ENCODE measurements at places on chromosomes 16 and 17.

DNA sequence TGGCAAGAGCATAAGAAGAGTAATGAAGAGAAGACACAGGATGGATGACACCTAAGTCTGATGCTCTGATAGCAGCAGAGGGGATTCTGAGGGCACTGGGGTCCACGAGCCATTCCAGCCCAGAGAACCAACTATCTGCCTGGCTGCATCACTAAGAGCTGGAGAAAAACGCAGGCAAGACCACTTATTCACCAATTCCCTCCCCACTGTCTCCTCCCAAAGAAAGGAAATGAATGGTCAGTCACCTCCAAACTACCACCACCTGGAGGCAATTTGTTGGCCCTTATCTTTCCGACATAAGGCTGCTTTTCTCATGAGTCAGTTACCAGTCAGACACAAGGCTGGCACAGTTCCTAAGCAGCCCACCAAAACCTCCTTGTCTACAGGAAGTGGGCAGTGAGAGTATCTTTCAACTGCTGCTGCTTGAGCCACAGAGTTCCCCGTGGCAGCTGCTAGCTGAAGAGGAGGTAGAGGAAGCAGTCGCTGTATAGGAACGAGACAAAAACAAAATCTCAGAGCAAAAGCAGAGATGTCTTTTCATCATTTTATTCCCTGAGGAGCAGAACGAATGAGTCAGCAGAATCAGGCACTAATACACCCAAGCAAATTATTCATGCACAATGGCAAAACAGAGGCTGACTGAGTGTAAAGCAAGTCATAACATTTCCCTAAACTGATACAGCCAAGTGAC lies 111.1 kb downstream of the SMG6 start:
- peak; percentile 73 for DNase-seq

DNA sequence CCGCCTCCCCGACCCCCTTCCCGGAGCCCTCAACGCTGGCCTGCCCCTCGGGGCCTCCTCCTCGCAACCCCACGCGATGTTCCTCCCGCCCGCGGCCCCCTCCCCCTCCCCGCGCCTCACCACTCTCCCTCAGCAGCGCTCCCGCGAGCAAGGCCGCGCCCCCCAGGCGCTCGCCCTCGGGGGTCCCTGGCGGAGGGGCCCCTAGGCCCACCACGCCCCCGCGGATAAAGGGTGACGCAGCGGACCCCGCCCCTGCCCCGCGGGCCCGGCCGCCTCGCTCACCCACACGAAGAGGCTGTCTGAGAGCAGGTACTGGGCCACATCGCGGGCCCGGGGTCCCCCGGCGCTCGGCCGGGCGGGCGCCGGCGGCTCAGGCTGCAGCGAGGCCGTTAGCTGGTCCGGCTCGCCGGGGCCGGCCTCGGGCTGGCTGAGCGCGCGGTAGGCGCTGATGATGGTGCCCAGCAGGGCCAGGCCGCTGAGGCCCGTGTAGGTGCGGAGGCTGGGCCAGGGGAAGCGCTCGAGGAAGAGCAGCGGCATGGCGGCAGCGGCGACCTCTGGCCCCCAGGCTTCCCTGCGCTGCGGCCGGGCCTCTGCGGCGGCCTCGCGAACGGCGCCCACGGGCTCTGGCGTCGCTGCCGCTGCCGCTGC lies 430 bp downstream of the AMFR start:
- no peak for DNase-seq

- DNase-seq = no peak
These were observed 21.8 kb downstream of the SOX9 start for GRCh38 chr17:72142614-72143013.

DNA sequence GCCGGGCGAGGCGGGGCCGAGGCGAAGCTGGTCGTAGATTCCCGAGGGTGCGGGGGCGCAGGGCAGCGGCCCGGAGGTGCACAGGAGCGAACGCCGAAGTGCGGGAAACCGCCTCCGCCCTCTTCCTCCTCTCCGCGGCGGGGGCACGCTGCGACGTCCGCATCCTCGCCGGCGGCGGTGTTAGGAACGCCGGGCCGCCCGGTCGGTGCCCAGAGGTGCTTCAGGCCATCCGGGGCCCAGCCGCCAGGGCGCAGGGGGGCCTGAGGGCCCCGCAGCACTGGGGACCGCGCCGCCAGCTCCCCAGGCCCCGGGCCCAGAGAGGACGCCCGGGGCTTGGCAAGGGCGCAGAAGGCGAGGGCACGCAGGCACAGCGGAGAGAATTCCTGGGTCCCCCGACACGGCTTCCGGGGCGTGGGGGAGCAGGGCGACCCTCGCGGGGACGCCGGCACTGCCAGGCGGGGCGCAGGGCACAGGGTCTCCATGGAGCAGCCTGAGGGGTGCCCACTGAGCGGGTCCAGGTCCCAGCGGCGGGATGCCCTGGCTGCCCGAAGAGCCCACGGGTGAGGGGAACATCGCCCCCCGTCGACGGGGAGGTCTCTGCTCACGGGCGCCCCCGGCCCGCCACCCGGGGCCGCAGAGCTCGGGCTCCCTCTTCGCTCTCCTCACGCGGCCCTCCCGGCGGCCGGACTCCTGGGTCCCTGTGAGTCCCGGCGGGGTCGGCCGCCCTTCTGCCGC lies 576 bp downstream of the EPOP start:
- DNase-seq = peak; percentile 35

DNA sequence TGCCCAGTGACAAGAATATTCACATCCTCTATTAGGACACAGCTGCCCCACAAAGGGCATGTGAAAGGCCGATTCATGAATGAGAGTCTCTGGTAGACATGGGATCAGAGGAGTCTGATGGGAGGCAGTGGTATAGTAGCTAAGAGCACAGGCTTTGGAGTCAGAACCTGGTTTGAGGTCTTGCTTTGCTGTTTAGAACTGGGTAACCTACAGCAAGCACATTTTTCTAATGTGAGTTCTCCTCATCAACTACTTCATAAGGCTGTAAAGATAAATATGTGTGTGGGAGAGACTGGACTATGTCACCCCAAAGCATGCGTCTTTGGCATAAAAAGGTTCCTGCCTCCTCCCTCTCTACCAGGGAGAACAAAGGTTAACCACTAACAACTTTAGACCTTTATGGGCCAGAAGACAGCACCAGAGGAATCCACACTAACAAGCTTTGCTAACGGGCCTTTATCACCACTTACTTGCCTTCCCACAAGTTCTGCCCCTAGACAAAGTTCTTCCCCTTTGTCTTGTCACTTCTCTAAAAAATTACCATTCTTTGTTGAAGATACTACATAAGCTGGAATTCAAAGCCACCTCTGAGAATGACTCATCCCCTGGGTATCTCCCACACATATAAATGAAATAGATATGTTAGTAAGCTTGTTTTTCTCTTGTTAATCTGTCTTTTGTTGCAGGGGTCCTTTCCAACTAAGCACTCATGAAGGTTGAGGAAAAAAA lies 21.1 kb downstream of the CDR2 start:
- peak; percentile 69 for DNase-seq

DNA sequence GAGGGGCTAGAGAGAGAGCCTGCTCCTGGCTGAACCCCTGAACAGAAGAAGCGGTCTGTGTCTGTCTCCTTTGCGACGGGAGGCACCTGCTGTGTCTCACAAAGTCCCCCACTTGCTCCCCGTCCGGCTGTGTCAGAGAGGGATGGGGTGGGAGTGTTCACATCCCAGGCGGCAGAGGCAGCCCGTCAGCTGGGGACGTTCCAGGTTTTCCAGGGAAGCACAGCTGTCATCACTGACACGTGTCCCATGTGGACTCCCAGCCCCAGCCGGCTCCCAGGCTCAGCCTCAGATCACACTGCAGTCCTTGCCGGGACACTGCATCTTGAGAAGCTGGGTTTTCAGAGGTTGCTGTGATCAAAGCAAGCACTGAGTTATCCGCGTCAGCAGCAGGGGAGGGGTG lies 1.6 kb downstream of the TELO2 start:
- DNase-seq = no peak

- DNase-seq = no peak
These were observed 195.5 kb upstream of the TNRC6C start for GRCh38 chr17:77763023-77763422.

DNA sequence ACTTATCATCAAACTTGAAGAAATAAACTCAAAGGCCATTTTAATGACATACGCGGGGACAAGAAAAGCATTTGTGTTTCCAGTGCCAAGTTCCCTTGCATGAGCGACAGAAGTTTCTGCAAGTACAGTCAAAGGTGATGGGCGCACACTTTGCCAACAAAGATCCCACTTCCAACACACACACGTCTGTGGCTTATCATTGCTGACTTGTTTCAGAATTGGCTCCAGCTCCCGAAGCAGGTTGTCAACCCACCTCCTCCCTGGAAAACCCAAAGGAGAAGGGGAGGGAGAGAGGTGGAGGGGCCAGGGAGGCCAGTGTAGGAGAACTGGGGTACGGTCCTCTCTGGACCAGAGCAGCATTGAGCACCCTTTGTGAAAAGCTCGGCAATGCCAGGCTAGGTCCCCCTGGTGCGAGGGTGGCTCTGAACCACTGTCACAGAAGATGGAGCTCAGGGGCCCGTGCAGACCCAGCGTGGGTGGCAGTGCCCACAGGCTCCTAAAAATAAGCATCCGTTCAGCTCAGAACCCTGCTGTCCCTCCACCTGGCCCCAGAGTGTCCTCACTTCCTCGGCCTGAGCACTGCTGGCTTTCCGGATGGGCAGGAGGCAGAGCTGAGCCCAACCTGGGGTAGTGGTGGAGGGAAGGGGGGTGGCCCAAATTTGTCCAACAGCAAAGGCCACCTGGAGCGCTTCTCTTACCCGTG lies 33.2 kb downstream of the RBFOX3 start:
- DNase-seq = no peak

DNA sequence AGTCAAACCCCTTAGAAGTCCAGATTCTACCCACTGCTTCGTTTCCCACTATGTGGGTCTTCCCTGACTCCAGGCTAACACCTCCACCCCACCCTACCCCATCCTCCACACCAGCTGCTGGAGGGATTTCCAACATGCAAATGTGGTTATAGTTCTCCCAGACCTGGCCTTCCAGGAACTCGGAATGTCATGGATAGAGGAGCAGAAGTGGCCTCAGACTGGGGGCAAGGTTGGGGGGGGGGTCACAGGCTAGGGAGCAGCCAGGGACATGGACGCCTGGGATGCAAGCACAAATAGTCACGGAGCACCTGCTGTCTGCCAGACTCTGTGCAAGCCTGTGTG lies 2.0 kb downstream of the CAMKK1 start:
- no peak for DNase-seq

DNA sequence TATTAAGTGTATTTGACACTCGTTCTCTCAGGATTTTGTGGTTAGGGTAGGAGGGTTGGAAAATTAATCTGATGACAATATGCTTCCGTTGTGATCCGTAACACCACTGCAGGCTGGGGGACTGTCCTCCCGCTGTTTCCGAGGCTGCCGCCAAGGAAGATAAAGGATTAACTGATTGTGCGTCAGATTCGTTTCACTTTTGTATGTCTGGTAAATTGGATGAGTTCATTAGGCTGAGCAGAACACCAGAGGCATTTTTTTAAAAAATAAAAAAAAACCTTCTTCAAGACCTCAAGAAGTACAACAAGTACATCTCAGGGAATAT lies 486.7 kb upstream of the SALL1 start:
- no peak for DNase-seq

DNA sequence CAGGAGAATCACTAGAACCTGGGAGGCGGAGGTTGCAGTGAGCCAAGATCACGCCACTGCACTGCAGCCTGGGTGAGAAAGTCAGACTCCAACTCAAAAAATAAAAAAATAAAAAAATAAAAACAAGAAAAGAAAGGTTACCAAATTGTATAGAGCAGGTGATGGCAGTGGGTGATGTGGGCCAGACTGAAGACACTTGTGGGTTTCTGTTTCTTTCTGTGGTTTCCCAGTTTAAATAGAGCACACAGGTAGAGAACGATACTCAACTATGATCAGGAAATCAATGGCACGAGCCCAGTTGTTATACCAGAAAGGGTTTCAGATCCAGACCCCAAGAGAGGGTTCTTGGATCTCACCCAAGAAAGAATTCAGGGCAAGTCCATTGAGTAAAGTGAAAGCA lies 32.6 kb downstream of the NUBP1 start:
- no peak for DNase-seq

GRCh38 chr16:72094266-72094610 lies 591 bp downstream of the DHX38 start:
- no peak for DNase-seq

DNA sequence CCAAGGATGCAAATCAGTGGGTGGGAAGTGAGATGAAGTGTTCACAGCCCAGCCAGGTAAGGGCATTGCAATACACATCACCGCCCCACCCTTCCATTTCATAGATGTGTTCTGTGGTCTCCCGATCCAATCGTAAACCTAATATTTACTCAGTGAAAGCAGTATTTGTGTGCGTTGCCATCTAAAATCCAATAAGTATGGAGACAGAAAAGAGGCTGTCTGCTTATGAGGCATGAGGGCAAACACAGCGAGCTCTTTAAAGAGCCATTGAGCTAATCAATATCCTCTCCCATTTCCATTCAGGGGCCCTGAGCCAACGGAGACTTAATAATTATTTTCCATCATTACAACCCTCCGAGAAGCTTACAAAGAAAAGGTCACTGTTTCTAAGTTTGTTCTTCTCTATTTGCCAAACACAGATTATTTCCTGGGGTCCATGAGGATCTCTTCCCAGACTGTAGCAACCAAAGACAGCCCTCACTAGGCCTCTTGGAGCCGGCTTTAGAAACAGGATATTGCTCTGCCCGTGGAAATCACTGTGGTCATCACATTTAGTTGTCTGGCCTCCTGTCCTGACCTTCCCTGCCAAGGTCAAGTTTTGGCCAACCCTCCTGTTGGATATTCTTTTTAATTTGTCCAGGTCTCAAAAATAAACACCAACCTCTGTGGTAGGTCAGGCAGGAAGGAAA lies 120.1 kb downstream of the SLC39A11 start:
- DNase-seq = no peak

GRCh38 chr17:12768255-12768654 lies 21.0 kb upstream of the ARHGAP44 start:
- no peak for DNase-seq

DNA sequence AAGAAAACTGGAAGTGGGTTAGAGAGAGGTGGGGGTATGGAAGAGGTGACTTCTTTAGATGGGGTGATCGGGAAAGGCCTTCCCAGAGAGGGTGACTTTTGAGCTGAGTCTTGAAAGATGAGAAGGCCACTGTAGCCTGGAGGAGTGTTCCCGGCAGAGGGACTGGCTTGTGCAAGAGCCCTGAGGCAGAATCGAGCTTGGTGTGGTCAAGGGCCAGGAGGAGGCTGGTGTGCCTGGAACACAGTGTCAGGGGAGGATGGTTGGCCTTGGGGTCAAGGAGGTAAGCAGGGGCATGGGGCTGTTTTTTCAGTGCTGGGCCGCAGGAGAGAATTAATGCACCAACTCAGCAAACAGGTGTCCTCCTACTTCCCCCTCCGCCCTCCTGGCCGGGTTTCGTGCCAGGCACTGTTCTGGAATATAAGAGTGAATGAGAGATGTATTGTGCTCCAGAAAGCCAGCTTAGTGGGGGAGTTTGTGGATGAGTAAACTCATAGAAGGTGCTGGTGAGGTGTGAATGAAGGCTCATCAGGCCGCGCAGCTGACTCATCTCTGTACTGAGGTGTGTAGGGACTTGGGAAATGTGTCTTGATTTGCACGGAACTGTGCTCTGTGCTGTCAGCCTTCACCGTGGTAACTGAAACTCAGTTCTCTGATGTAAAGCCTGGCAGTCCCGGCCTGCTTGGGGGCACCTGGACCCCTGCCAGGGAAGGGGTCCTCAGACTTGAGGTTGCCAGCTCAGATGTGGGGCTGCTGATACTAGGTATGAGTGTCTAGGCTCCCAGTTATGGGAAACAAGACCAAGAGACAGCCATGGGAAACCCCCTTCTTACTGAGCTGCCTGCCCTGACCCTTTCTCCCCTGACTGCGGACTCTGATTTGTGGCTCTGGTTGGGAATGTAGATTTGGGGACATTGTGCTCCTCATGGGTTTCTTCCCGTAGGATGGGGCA lies 15.3 kb downstream of the KSR1 start:
- DNase-seq = no peak
